Effector memory CD8-positive, alpha-beta T cell (primary cell): ENCODE measurements at places on chromosomes 7 and 10.

GRCh38 chr7:32204361-32205018 is 134.3 kb upstream of the PDE1C start:
- no peak for DNase-seq

DNA sequence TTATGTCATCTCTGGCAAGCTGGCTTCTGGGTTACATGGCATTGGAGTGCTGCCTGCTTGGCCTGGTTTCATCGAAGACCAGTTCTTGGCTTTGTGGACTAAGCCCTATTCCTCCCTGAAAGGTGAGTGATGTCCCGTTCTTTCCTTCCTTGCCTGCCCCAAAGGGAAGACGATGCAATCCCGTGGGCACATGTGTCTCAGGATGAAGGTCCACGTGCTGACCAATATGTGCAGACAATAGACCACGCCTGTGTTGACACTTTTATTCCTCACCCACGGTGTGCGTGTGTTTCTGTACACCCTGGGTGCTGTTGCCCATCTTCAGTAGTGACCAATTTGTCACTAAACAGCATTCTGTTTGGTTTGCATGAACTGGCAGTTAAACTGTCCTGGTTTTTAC is 28.6 kb upstream of the SHH start:
- DNase-seq = no peak

- no peak for DNase-seq
These were observed 39.4 kb downstream of the CHST15 start for GRCh38 chr10:124053971-124054370.

- DNase-seq = no peak
These were observed 55.0 kb upstream of the VWDE start for GRCh38 chr7:12458520-12459131.

- no peak for DNase-seq
These were observed 278.1 kb downstream of the MAGI2 start for GRCh38 chr7:79175374-79175773.

- no peak for DNase-seq
These were observed 1.9 kb downstream of the ERV3-1 start for GRCh38 chr7:65004575-65004974.

DNA sequence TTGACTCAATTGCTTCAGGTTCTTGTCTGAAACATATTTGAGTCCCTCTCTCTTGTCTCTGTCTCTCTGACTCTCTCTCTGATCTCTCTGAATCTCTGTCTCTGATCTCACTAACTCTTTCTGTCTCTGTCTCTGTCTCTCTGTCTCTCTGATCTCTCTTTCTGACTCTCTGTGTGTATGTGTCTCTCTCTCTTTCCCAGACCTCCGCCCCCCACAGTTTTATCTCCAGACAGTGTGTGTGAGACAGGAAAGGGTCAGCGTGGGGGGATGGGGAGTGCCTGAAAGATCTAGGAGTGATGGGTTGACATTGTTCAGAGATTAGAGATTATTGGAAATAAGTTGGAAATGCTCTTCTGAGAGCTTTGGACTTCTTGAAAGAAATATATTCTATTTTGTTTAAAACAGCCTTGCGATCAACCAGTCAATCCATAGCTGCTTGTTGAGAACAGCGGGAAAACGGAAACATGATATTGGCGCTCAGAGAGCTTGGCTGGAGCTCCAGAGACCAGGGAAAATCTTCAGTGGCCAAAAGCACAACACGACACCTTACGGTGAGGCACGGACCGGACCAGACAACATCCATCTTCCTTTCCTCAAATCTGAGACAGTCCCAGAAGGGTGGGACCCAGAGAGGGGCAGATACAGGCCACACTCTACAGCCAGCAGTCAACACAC is 35.5 kb downstream of the CALML3 start:
- no peak for DNase-seq

- DNase-seq = no peak
These were observed 723.5 kb upstream of the GALNT17 start for GRCh38 chr7:70408477-70408876.

GRCh38 chr10:111732166-111732785 is 451.3 kb downstream of the GPAM start:
- no peak for DNase-seq
